HepG2 (cell line): ENCODE measurements at places on chromosomes 2 and 18. TPM values are rescaled to one million over a fixed set of nuclear protein-coding genes. Genes with fewer than 3 reads are reported as not detected.

The MTIF2 gene
- total RNA-seq, result 92.1 and 118 TPM in 2 replicates

The CCDC148 gene
- 0.49 and 0.73 TPM in 2 replicates for total RNA-seq

The NRBP1 gene
- 165 and 222 TPM in 2 replicates for total RNA-seq

The TWIST2 gene
- 0.11 TPM in 1 of 2 replicates, not detected in the other for total RNA-seq

The CCDC74B gene
- 0.11 TPM in 1 of 2 replicates, not detected in the other for total RNA-seq

The AGXT gene
- total RNA-seq, result 30.5 and 41.9 TPM in 2 replicates

The AQP12A gene
- not detected in 2 replicates for total RNA-seq

The STRN gene
- 19.3 and 28.4 TPM in 2 replicates for total RNA-seq

The HOXD4 gene
- 0.31 TPM in 1 of 2 replicates, not detected in the other for total RNA-seq

The SCN7A gene
- not detected in 2 replicates for total RNA-seq

The KCNK3 gene
- not detected in 2 replicates for total RNA-seq

The MAB21L4 gene
- 13.5 and 14.0 TPM in 2 replicates for total RNA-seq

The SESTD1 gene
- total RNA-seq, result 74.4 and 105 TPM in 2 replicates

The PKDCC gene
- 28.5 and 52.6 TPM in 2 replicates for total RNA-seq

The LRRTM1 gene
- total RNA-seq, result not detected in 2 replicates

The RAX gene
- total RNA-seq, result not detected in 2 replicates
